ENCODE measurements at places on chromosomes 11 and 22.
A peak's percentile ranks its signal among the peaks of the same experiment; 100 is the strongest.

DNA sequence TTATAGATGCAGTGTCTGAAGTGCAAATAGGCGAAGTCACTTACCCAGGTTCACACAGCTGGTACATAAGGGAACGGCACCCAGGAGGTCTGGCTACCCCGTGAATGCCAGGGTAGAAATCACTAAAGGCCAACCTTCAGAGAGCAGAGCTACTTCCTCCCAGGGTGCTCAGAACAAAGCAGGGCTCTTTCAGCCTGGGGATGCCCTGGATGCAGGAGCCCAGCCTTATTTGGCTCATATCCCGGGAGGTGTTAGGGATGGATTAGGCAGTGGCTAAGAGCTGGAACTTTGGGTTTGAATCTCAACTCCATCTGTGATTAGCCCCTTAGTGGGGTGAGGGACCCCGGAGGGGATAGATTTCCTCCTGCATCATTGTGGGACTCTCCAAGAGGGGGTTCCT, 33.1 kb upstream of the ASPHD2 start:
- DNase-seq: no peak

DNA sequence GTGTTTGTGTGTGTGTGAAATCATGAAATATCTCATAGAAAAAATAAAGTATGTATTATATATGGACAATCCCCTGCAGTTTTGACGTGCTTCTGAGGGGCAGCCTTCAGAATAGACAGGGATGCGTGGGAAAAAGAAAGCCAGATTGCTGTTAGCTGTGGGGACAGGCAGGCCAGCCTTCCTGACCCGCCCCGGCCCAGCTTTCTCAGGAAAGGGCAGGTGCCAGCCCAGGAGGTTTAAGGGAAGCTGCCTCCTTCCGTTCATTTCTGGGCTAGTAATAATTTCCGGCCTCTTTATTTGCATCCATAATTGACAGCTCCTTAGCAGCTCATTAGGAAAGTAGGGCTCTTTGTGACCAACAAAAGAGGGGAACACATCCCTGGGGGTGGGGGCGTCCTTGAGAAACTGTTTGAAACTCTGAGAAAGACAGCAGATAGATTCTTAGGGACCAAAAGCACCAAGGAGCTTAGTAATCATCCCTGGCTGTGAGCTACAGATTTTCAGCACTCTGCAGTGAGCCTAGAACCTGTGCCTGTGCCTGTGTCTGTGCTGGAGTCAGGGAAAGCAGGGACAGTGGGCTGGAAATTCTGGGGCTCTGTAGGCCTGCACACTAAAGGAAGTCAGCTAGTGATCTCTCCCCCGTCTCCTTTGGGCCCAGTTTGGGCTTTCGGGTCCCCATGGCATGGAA, 632.9 kb upstream of the CADM1 start:
- DNase-seq: no peak

- DNase-seq: no peak
Observed at GRCh38 chr11:59756558-59756840, 1.3 kb downstream of the STX3 start.

DNA sequence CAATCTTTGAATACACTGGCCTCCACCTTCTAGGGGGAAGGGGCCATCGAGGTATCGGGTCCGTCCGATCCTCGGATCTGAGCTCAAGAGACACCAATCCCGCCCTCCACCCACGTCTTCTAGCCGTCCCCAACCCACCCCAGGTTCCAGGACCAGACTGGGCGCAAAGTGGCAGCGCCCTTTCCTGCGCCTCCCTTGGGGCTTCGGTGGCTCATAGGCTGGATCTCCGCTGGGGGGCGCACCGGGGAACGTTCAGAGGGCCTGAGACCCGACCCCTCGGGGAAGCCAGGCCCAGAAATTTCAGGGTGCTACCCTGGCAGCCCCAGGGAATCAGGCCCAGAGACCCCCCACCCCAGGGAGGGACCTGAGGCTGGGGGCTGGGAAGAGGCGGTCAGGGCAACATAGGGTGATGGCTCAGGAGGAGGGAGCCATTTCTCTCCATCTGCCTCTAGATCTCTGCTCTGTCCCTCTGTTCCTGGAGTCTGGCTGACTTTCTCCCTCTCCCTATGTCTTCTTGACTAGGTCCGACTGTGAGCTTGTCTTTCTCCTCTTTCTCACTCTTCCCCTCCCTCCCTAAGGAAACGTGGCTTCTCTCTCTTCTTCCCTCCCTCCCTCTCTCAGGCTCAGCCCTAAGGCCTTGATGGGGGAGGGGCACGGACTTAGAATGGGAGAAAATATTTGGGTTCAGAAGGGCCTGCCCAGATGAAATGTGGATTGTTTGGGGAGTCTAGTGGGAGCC, 1.1 kb downstream of the CREB3L1 start:
- peak; percentile 25 for DNase-seq

GRCh38 chr11:63710476-63711217, 29.3 kb downstream of the RTN3 start:
- DNase-seq: no peak

GRCh38 chr11:86688398-86689179, 16.2 kb upstream of the ME3 start:
- DNase-seq: no peak

DNA sequence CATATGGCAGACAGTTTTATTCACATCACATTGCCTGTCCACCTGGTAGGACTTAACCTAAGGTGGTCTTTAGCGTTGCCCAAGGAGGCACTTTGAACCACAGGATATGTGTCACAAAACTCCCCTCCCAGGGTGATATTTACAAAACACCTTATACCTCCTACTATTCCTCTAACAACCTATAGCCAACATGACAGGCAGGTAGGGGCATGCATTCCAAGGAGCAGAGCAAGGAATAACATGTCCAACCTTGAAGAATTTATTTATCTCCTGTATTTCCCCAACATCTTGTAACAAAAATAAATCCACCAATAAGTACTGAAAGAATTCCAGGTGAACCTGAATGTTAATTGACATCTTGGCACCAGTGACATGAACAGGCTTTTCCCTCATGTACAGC, 60.5 kb downstream of the SVIP start:
- DNase-seq: no peak

GRCh38 chr11:59787255-59787588, 23.4 kb downstream of the MRPL16 start:
- DNase-seq: no peak

- no peak for DNase-seq
Observed at GRCh38 chr11:86582898-86583297, 89.5 kb downstream of the ME3 start.

DNA sequence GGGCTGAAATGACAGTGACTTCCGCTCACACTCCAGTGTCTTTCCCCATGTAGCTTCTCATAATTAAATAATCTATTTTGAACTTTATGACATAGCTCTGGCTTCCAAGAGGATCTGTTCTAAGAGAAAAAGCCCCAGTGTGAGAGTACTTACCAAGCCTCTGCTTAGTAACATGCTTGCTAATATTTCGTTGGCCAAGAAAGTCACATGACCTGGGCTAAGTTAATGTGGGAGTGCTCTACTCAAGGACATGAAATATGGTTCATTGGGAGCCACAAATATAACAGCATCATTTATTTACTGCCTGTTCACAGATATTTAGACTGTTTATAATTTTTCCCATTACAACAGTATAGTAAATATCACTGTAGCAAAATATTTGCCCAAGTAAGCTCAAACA, 42.5 kb downstream of the CCDC73 start:
- DNase-seq: no peak

DNA sequence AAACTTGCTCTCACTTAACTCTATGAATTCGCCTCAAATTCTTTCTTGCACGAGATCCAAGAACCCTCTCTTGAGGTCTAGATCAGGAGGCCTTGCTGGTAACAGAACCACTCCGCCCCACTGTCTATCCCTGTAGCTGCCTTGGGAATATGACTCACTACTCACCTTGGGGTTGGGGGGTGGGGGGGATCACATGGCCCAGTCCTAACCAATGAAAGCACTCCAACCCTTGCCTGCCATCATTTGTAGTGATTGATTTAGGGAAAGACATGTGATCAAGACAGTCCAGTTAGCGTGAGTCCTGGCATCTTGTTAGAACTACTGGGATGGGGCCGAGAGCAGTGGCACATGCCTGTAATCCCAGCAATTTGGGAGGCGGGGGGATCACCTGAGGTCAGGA, 4.8 kb upstream of the MRTFA start:
- DNase-seq: no peak

DNA sequence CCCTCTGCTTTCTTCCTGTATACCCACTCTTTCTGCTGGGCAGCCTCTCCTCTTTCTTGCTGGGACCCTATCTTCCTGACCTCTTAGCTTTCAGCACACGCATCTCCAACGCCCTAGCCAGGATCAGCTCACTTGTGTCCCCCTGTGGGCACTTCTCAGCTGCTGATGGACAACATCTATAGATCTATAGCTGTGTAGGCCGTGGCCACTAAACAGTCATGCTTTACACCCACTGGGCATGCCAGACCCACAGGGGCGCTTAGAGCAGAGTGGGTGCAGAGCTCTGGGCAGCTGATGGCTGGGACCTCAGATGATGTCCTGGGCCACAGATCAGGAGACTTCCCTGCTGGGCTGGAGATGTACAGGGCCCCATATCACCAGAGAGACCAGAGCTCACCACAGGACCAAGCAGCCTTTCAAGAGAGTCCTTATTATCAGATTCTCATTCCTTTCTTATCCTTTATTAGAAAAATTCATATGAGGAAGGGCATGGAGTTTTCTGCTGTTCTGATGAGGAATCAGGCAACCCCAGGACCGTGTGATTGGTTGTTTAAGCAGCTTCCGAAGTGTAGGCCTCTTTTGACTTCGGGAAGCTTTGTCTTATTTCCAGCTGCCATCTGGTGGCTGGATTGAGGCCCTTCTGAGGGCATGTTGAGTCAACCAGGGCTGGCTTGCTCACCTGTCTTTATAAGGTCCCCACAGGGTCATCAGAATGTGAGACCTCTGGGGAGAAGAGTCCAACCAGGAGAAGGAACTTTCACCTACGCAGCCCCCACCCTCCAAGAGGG, 60.5 kb downstream of the OSBP2 start:
- peak; percentile 9 for DNase-seq

- DNase-seq: no peak
Observed at GRCh38 chr11:102293873-102294601, 23.2 kb upstream of the BIRC3 start.

DNA sequence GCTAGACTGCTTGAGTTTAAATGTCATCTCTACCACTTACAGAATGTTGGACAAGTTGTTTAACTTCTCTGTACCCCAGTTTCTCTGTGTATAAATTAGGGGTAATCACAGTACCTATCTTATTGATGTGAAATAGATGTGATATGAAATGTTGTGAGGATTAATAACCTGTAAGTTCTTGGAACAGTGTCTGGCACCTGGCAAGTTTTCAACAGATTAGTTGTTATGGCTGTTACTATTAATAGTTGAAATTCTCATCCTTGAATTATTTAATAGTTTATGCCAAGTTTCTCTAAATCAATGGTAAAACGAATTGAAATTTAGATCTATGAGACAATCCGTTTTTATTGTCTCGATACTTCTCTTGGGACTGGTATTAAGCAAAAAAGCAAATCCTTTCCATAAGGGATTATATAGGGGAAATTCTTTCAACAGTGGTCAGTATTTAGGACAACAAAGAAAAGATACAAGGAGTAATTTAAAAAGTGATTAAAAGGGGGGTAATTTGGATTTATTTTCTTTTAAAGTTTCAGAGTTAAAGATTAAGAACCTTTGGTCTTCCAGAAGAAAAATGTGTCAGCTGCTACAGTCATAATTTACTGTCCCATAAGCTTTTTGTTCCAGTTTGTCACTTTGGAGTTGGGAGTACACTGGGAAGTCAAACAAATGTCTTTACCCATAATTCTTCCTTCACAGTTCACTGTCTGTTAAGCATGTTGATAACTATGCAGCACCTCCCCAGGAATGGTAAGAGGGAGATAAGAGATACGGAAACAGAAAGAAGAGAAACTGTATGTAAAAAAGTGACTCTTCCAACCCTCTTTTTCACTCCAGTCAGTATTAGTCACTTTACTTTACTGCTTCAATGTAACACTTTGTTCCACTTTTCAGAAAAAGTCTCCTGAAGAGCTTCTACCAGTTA, 13.2 kb downstream of the PDE3B start:
- no peak for DNase-seq

- no peak for DNase-seq
Observed at GRCh38 chr11:66986178-66986545, 11.1 kb downstream of the C11orf86 start.

DNA sequence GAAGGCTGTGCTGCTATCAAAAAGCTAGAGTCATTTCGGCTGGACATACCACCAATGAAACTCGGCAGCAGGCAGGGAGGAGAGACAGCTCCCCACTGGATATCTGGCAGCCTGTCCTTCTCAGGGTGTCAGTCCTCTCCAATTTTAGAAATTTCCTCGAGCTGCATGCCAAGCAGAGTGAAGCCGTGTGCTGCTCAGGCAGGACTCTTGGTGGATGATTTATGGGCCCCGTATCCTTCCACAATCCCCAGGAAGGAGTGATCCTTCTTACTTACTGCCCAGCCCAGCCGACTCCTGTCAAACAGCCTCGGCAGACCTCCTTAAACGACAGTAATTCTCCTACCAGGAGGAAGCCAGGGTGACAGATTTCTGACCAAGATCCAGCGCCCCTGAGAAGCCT, 410.4 kb downstream of the TENM4 start:
- DNase-seq: no peak

DNA sequence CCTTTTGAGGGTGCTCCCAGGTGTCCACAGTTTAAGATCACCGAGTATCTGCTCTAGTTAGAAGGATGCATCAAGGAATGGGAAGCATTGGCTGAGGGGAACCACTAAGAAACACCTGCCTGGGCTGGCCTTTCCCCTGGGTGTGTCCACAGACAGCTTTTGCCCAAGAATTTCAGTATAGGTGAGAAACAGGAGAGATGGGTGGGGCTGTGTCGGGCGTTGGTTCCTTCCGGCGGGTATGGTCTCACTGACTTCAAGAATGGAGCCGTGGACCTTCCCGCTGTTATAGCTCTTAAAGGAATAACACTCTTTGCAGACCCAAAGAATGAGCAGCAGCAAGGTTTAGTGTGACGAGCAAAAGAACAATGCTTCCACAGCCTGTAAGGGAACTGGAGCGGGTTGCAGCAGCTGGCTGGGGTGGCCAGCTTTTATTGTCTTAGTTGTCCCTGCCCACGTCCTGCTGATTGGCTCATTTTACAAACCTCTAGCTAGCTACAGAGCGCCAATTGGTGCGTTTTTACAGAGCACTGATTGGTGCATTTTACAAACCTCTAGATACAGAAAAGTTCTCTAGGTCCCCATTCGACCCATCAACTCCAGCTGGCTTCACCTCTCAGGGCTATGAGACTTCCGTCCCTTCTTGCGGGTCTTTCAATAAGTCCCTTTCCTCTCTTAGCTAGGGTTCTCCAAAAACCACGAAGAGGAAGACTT, 2.4 kb downstream of the FADS1 start:
- no peak for DNase-seq

GRCh38 chr11:69797156-69797555, 22.0 kb upstream of the FGF4 start:
- no peak for DNase-seq

DNA sequence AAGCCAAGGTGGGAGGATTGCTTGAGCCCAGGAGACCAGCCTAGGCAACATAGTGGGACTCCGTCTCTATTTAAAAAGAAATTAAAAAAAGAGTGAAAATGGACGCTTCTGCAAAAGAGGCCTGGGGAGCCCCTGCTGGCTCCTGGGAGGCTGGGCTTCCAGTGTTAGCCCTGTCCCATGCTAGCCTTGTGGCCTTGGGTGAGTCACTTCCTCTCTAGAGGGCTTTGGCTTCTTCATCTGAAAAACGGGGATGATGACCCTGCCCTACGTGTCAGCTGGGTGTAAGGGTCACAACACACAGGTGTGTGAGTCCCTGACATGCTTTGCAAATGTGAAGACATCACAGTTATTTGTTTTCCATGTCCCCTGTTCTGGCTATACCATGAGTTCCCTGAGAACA, 32.8 kb downstream of the FAM227A start:
- DNase-seq: no peak

Measured in stimulated activated CD4-positive, alpha-beta T cell treated with anti-CD3 and anti-CD28 coated beads, Interleukin-1b, Interleukin-23, amount 100 ng/mL, for 4 hours (primary cell).